ENCODE measurements at places on chromosomes 5 and 9.

GRCh38 chr5:672329-673160 lies 20.6 kb downstream of the TPPP start:
- DNase-seq: peak; percentile 71

DNA sequence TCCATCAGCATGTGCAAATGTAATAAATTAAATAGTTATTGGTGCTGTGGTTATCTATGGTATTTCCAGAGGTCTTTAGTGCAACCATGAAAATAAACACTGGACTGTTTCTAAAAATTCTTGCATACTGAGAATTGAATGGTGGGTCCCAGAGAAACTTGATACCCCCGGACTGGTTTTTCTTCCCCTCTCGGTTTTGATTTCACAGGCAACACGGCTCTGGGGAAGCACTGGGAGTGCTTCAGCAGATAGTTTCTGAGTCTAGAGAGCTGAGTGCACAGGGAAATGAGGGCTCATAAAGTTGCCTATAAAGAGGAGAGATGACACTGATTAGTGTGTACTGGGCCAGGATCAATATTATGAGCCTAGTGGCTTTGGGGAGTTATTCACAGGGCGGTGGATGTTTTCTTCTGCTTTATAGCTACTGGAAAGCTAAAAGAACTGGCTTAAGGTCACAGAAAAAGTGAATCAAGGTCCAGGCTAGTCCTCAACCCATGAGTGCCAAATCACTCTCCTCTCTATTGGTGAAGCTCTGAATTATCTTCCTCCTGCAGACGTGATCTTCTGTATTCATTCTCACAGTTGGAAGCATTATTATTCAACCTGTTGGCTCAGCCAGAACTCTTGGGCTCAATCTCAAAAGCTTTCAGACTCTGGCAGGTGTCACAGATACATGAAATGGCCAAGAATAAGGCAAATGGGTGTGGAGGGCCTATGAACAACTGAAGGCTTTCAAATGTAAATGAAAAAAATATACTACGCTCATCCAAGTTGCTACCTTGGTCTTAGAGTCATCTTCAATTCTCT lies 170.2 kb upstream of the HMHB1 start:
- DNase-seq: no peak

DNA sequence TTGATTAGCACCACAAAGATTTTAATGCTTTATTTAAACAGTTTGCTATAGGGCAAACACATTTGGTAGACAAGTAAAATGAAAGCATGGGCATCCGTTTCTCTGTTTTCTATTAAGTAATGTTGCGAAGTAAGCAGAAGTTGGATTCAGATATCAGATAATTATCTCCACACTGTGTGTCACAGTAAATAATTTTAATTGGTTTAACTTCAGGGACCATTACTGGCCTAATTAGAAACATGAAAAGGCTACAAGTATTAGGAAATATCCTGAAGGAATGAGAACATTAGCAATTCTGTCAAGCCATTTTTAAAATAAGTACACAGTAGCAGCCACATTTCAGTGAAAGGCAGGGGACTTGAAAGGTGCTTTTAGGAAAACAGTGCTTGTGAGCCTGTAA lies 975.4 kb downstream of the NR2F1-AS1 start:
- DNase-seq: no peak

DNA sequence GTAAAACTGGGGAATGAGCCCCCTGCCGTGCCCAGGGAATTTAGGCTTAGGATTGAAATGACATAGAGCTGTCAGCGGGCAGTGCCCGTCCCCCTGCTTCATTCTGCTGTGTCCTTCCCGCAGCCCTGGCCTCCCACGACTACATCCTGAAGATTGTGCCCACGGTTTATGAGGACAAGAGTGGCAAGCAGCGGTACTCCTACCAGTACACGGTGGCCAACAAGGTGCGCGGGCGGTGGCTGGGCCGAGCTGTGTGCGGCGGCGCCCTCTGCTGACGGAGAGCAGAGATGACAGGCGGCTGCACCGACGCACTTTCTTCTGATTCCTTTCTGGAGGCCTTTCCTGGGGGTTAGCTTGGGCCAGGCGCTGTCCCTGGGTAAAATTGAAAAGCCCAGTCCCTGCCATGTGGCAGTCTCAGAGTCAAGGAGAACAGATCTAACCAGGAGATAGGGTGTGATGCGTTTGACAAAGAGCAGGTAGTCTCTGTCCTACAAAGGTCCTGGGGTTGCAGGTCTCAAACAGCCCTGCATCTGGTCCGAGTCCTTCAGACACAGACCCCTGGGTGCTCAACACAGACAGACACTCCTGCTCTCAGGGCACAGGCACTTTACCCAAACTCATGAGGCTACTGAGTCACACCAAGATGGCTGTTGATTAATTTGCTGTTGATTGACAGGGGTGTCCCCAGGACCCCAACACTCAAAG lies 26.8 kb upstream of the RPL26L1 start:
- DNase-seq: peak; percentile 68

GRCh38 chr9:77726289-77726688 lies 78.2 kb upstream of the GNA14 start:
- DNase-seq: no peak

GRCh38 chr5:179194941-179195381 lies 134.8 kb downstream of the ZNF354C start:
- DNase-seq: no peak

- peak; percentile 13 for DNase-seq
Measured at GRCh38 chr9:132350861-132351315, 3.9 kb downstream of the SETX start.

DNA sequence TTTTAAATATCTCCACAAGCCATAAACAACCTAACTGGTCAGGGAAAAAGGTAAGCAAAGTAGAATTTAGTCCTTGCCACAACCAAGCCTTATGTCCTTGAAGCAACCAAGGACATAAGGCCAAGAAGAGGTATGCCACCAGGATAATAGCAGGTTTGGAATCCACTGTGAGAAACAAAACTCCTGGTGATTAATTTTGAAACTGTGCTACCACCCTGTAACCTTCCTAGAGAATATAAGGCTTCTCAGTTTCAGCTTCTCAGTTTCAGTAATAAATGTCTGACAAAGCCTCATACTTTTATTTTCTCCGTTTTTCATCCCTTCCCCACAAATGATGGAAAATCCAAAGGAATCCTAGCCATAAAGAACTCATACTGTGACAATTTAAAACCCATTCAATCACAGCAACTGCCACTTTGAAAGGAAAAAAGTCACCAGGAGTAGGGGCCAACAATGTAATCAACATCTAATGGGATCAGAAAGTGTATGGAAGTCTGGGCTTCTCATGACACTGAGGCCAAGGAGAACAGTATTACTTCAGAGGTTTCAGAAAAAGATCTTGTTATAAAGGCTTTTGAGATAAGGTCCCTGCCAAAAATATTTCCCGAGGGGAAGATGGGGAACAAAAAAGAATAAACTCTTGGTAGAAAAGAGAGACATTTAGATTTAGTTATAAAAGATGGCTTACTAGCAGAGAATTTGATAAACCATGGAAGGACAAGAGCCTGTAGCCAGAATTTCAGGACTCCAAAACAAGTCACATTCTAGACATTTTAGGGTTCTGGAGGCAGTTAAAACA lies 189.2 kb downstream of the TSSK1B start:
- no peak for DNase-seq

- no peak for DNase-seq
Measured at GRCh38 chr5:173815571-173815970, 72.6 kb upstream of the CPEB4 start.

DNA sequence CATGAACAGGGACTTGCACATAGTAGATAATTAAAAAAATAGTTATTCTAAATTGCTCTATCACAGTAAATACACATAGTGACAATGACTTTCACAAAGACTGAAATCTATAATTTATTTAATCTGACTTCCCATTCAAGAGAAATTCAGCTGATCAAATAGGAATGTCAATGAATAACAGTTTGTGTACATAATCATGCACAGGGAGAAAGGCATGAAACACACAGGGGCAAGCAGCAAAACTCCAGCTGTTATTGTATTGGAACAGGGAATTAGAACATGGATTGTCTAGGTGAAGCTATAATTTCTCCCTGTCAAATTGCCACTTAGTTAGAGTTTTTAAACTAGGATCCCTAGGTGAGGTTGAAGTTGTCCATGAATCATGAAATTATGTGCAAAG lies 99.9 kb downstream of the HCN1 start:
- no peak for DNase-seq

GRCh38 chr5:147479444-147479843 lies 30.4 kb downstream of the DPYSL3 start:
- DNase-seq: no peak

GRCh38 chr5:80204808-80205614 lies 50.8 kb downstream of the SERINC5 start:
- DNase-seq: no peak

DNA sequence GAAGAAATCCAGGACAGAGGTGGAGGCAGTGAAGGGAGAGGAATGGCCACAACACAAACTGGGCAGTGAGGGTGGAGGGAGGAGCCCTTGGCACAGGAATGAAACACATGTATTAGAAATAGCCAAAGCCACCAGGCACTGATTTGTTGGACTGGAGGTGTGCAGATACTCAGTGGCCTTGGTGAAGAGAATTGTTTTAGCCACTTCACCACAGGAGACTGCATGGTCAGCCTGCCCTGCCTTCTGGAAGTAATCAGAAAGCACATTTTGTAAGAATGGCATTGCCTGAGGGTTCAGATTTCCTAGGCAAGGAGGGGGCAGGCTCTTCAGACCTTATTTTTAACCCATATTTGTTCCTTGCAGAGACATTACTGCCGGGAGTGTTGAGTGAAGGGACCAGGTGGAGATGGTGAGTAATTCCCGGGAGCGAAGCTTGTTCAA lies 2.2 kb downstream of the SGCD start:
- no peak for DNase-seq

GRCh38 chr5:128446-128845 lies 36.5 kb downstream of the PLEKHG4B start:
- DNase-seq: no peak

GRCh38 chr9:14323083-14323971 lies 9.4 kb upstream of the NFIB start:
- DNase-seq: no peak

GRCh38 chr5:171226096-171226754 lies 82.8 kb upstream of the TLX3 start:
- DNase-seq: no peak

- DNase-seq: no peak
Measured at GRCh38 chr9:128435611-128436010, 15.0 kb downstream of the CERCAM start.

GRCh38 chr5:172766287-172767108 lies 4.5 kb downstream of the DUSP1 start:
- DNase-seq: no peak

DNA sequence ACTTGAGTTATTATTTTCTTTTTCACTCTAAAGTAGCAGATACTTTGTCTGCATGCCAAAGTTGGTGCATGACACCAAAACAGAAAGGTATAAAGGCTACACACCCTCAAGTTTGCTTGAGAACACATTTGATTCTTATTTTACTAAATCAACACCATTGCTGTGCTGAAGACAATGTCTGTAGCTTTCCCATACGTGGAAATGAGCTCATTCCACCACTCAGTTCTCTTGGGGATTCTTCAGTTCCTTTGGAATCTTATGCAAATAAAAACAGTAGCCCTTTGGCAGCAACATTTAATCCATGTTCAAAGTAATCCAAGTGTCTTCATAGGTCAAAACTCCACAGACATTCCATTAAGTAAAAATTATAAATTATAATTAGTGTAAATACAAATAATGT lies 264.9 kb downstream of the TLE1 start:
- no peak for DNase-seq

DNA sequence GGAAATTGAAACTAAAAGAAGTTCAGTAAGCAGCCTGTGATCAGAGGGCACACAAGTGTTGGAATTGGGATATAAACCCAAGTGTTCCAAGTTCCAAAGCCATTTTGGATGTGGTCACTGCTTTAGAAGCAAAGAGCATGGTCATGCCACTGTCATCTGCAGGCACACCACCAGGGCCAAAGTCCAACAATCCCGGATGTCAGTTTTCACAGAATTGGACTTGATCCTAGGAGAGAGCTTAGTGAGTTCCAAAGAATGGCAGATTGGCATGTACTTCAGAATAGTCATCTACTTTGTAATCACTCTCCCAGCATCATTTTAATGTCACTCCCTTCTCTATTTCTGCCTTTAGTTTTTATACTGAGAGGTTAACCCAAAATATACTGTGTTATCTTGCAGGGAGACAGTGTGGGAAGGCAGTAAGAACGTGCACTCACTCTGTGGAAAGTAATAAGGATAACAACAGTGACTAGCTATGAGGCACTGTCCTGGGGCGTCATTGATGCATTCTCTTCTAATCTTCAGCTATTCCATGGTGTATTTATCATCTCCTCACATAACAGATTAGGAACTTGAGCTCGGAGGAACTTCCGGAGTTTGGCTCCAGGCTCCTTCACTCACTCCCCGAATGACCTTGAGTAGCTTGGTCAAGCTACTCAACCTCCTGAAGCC lies 388.0 kb downstream of the ACTL7B start:
- no peak for DNase-seq

DNA sequence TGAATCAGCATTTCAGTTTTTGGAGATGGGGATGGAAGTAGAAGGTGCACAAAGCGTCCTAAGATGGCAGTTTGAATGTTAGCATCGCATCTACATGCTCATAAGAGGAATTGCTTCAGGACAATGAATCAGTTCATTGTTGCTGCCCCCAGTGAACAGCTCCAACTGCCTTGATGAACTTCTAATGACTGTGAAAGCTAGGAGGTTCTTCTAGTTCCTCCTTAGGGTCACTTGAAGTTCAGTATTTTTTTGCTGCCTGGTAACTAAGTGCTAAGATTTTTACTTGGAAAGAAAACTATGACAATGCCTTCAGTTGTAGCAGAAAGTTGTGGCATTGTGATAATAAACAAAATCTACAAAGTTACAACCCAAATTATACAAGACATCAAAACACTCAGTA lies 271.6 kb downstream of the RAB3C start:
- DNase-seq: no peak

DNA sequence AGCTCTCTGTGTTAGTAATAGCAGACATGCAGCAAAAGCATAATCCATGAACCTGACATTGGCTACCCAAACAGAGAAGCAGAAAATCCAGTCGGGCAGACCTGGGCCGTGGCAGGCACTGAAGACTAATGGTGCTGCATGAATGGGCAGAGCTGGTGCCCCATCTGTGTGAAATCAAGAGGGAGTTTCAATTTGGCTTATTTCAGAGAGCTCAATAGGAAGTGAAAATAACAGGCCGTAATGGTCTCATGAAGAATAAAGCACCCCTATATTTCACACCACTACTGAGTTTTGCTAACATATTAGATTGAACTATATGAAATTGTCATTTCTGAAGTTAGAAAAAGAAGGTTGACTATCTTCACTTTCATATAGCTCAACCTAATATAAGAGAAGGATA lies 149.7 kb downstream of the ENC1 start:
- DNase-seq: no peak

DNA sequence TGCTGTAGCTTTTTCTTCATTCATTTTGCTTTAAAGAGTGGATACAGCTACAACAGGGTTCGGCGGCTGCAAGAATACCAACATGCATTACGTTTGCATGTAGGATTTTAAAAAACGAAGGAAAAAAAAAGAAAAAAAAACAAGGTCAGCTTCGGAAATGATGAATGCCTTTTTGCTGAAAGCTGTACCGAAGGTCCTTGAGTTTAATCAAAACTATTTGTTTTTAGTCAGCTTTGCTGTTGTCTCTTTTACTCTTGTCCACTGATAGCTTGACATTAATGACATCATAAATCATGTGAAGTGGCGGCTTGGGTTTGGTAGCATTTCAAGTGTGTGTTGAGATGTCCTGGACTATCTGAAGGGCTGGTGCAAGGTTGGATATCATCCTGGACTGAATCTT lies 779.1 kb downstream of the NR2F1-AS1 start:
- no peak for DNase-seq

Data from stimulated activated naive CD4-positive, alpha-beta T cell treated with Interleukin-2 at 50 U/mL for 16 hours (primary cell).